ENCODE measurements at places on chromosomes 3 and 15. TPM values are rescaled to one million over a fixed set of nuclear protein-coding genes. Genes with fewer than 3 reads are reported as not detected.

Gene SLCO2A1
- polyA plus RNA-seq: 19.5 TPM

DNA sequence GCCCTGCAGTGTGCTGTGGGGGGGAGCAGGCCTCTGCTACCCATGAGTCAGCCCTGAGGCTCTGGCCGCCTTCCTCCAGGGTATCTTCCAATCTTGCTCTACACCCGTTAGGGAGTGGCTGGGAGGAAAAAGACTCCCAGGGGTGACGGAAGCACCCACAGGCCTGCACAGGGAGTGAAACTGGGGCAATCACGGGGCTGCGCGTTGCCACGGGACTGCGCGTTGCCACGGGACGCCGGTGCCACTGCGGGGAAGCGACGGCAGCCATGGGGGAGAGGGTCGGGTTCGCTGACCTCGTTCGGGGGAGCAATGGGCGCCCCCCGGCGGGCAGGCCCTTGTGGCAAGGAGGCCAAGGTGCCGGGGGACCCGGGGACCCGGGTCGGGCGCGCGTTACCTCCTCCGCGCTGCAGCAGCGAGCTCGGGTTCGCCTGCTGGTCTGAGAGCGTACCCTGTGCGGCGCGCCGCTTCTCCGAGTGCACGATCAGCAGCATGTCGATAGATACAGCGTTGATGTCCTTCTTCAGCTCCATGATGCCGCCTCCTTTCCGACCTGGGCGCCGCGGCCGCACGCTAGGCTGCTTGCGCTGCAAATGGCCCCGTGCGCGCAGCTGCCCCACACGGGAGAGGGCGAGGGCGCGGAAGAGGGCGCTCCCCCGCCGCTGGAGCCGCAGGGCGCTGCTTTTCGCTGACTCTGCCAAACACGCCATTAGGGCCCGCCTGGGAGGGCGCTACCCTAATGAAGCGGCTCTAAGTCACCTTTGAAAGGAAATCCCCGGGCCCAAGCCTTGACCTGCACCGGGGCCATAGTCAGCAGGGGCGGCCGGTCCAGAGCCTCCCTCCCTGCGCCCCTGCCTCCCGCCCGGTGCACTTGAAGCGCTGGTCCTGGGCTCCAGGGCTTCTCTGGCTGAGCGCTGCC, at the start of gene KY:
KY (minus strand) TSS at position 592 of the 916 bp plus-strand sequence; CDS start at position 530, 62 bp downstream.
- peak; percentile 52 for DNase-seq

- DNase-seq: no peak
Observed at GRCh38 chr3:53547327-53547726, 52.9 kb downstream of the CACNA1D start.

GRCh38 chr3:71388535-71389120, 194.9 kb downstream of the FOXP1 start:
- DNase-seq: no peak

GRCh38 chr3:127535901-127536829, 54.4 kb downstream of the TPRA1 start:
- DNase-seq: no peak

DNA sequence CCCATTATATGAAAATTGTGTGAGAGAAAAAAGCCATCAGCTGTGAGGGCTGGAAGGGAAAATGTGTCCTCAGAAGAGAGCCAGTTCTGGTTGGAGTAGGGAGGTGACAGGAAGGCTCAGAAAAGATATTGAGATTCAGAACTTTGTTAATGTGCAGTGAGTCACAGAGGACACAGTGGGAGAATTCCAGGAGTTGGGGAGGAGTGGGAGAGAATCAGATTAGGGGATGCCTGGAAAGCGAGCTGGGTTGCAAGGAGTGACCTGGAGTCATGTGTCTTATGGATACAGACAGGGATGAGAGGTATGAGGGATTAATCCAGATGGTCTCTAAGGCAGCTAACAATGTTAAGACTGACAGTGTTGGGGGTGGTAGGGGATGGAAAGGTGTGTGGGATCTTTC, 67.5 kb downstream of the CHST2 start:
- no peak for DNase-seq

DNA sequence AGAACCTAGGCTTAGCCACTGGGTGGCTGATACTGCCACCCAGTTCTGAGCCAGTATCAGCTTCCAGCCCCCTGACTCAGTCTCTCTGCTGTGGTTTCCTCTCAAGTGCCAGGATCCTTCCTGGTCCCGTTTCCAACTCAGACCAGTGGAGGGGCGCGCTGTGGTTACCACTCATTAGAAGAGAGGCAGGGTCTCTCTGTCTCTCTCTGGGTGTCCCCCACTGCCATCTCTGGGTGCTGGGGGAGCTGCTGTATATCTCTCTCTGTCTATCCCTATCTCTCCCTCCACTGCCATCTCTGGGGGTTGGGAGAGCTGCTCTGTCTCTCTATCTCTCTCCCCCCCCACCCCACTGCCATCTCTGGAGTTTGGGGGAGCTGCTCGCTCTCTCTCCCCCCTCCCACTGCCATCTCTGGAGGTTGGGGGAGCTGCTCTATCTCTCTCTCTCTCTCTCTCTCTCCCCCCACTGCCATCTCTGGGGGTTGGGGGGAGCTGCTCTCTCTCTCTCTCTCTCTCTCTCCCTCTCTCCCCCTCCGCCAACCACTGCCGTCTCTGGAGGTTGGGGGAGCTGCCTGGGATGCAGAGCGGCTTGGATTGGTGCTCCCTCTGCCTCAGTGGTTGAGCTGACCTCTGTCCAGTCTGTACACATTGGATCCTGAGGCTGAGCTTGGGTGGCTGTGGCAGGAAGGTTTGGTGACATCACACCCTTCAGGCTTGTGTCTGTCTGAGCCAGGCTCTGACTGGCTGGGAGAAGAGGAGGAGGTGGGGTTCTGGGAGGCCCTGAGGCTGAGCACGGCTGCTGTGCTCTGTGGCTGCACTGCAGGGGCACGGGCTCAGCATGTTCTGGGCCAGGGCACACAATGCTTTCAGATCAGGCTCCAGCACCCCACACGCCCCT, 98.9 kb downstream of the APBA2 start:
- DNase-seq: peak; percentile 50

- DNase-seq: no peak
Observed at GRCh38 chr3:115580566-115580965, 42.7 kb upstream of the GAP43 start.

DNA sequence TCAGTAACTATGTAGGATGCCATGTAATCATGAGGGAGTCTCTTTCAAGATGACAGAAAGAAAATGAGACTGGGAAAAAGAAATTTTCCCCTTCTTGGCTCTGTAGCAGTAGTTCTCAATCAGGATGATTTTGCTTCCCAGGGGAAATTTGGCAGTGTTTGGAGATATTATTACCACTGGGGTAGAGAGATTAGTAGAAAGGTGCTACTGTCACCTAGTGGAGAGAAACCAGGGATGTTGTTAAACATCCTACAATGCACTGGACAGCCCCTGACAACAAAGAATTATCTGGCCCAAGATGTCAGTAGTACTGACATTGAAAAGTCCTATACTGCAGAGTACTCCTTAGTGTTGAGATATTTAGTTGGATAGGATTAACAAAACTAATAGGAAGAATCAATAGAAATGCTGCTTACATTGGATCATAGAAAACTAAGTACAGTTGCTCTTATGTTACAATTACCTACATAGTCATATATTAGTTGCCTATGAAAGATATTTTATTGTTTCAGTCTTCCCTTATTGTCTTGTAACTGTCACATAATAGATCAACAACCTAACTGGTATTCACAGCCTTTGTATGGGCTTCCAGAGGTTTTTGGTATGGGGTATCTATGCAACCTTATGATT, 433.3 kb downstream of the RAP2B start:
- no peak for DNase-seq

- no peak for DNase-seq
Observed at GRCh38 chr15:64691896-64692565, 83.4 kb downstream of the RBPMS2 start.

- DNase-seq: no peak
Observed at GRCh38 chr15:27903405-27903804, 195.7 kb downstream of the OCA2 start.

DNA sequence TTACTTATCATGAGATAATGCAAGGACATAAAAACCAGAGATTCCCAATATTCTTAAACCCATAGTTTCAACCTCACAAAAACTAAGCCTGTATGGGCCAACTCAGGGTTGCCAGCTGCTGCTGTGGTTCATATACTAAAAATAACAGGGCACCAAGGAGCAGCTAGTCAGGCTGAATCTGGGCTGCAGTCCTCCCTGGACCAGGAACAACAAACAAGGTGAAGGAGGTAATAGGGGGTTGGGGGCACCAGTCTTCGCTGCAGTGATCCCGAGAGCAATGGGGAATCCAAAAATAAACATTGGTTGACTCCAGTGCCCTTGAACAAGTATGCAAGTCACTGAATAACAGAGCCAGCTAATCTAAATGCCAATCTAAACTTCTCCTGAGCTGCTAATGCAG, 108.9 kb downstream of the MECOM start:
- no peak for DNase-seq

All from left kidney (tissue), 8 donors.